ENCODE measurements at places on chromosomes 3 and 15. TPM values are rescaled to one million over a fixed set of nuclear protein-coding genes. Genes with fewer than 3 reads are reported as not detected.

GOLGA6L7 gene
- total RNA-seq, result not detected

DNA sequence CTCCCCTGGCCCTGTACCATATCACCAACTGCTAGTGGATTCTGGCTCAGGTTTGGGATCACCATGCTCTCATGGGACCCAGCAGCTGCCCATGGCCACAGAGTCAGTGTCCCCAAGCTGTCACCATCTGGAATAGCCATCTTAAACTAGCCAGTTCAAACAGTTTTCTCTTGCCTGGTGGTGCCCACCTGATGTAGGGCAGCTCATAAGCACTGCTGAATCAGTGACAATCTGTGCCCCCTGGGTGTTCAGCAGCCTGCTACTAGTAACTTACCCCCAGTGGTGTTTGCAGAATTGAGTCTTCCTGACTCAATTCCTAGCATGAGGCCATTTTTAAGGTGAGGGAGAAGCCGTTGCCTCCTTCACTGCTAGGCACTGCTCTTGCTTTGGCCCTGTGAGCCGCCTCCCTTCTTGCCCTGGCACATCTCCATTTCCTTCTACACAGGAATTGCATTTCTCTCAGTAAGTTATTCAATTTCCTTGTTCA is 7.9 kb downstream of the RPSA start:
- DNase-seq, result no peak

DNA sequence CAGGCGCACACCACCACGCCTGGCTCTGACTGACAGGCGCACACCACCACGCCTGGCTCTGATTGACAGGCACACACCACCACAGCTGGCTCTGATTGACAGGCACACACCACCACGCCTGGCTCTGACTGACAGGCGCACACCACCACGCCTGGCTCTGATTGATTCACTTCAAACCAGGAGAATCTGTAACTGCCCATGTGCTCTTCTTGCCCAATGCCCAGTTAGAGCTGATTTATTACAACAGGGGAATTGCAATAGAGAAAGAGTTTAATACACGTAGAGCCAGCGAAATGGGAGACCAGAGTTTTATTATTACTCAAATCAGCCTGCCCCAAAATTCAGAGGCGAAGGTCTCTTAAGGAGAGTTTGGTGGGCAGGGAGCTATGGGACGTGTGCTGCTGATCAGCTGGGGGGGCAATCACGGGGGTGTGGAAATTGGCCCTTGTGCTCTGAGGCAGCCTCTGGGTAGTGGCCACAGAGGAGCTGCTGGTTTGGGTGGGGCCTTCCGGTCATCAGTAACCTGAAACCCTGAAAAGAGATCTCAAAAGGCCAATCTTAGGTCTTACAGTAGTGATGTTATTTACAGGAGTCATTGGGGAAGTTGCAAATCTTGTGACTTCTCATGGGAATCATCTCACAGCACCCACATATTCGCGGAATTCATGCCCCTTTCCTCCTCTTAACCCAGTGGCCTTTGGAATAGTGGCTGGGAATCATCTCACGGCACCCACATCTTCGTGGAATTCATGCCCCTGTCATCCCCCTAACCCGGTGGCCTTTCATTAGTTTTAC is 63.8 kb upstream of the TFRC start:
- DNase-seq, result no peak

UPK1B gene
- total RNA-seq, result 0.16 TPM

DNA sequence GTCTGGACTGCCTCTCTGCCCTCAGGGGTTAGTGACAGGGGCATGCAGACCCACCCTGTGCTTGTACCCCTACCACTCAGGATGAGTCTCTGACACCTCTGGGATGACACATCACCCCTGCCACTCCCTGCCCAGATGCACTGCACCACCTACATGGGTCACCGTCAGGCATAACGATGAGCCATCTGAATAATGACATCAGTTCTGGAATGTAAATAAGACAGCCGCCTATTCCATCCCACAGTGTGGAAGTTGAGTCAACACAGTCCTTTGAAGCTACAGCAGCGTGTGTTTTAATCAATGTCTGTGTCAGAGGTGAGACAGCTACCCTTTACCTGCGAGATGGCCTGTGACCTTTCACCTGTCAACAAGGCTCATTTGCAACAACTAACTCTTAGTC is 268.7 kb upstream of the ARRDC4 start:
- no peak for DNase-seq

SPATA12 gene
- not detected for total RNA-seq
